ENCODE measurements at places on chromosomes 7 and 10.

DNA sequence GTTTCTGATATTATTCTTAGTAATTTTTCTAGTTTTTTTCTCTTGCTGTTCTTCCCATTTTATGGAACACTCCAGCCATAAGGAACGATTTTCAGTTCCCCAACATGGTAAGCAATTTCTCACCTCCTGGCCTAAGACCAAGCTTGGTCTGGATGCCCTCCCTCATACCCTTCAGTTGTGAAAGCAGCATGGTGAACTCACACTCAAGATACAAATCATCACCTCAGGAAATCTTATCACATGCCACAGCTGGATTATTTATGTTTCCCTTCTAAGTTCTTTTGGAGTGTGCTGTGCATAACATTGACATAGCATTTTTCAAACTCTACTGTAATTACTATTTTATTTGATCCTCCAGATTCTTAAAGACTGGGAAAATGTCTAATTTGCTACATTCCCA, 216.6 kb downstream of the AGMO start:
- DNase-seq: no peak

- peak; percentile 53 for DNase-seq
These were observed 638 bp downstream of the EGR2 start for GRCh38 chr10:62815381-62816075.

- DNase-seq: no peak
These were observed 28.0 kb upstream of the SLC39A12 start for GRCh38 chr10:17923728-17924127.

- DNase-seq: no peak
These were observed 103.8 kb downstream of the CPEB3 start for GRCh38 chr10:92187101-92187500.

GRCh38 chr7:10083766-10084165, 889.9 kb upstream of the PHF14 start:
- no peak for DNase-seq

DNA sequence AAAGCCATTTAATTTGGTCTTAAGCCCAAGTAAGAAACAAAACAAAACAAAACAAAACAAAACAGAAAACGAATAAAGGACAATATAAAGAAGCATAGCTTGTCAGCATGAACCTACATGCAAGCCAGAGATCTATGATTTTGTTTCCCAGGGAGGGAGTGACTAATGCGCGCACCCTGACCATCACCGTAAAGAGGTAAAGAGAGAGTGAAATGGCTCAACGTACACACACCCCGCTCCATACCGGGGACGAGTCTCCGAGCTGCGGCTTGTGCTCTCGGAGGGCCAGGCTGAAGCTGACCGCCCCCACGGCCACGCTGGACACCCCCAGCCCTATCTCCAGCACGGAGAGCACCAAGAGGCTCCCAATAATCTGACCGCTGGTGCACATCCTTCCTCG, 1.1 kb downstream of the TMEM196 start:
- no peak for DNase-seq

GRCh38 chr7:44077061-44077460, 5.3 kb downstream of the POLM start:
- peak; percentile 29 for DNase-seq

DNA sequence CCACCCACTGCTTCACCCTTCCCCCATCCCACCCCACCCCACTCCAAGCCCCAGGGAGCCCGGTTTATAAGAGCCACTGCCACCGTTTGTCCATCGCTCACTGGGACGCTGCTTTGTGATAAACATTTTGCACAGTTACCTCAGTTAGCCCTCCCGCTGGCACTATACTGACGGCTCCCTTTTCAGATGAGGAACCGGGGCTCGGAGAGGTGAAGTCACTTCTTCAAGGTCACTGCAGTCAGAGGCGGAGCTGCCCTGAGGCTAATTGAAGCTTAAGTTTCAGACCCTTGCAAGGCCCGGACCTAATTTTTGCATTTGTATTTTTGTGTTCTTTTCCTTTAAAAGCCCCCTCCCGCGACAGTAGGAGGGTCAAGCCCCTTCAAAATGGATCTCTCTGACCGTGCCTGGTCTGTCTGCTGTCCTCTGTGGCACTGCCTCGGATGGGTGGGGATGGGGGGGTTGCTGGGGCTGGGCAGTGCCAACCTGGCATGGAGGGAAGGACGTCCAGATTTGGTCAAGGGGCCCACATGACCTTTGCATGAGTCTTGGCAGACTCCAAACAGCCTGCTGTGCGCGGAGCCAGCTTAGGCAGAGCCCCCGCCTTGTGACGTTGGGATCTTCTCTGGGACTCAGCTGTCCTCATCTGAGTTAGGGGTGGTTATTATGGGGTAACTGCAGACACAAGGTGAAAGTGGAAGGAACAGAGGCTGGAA, 17.7 kb upstream of the NODAL start:
- DNase-seq: no peak

- no peak for DNase-seq
These were observed 744.7 kb downstream of the XPNPEP1 start for GRCh38 chr10:109178591-109178990.

DNA sequence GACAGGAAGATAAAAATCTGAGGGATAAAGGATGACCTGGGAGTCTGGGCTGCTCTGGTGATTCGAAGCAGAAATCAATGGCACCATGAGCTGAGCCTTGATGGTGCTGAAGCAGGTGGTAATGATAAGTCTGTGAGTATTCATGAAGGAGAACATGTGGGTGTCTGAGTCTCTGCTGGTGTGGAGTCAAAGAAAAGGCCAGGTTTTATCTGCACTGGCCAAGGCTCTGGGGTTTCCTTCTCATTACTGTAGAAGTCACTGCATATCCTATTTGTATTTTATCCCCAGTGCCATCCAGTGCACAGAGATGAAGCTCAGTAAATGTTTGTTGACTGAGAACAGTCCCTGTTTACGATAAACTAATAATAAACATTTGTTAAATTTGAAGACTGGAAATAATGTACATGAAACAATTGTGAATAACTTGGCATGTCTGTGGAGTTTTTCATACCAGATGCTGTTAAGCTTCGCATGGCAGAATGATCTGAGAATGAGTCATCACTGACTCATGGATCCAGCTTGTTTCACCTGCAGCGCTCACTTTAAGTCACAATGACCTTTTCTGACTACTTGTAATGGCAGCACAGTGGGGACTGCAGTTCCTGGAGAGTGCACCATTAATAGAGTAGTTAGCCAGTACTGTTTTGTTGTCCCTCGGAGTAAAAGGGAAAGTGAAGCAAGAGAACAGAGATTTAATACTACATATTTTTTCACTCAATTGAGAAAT, 538.5 kb downstream of the HTR7 start:
- DNase-seq: no peak
